ENCODE measurements at places on chromosomes 3 and 15.

- no peak for DNase-seq
These were observed 101.9 kb upstream of the SLCO3A1 start for GRCh38 chr15:91751611-91752010.

GRCh38 chr15:56699743-56700142 is 33.6 kb downstream of the ZNF280D start:
- no peak for DNase-seq

DNA sequence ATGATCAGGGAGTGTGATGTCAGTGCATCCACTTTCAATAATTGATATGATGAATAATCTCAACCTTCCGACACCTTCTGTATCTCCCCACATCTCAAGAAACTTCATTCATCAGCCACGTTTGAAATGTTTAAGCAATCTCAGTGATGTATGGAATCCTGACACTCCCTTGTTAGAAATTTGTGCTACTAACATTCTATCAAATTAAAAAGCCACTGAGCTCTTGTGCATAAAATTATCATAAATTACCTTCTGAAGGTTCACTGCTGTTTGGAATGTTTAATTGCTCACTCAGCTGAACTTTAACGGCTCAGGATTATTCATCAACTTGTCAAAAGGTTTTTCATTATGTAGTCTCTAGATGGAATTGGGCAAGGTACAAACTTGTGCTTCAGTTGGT is 108.4 kb upstream of the DPH6 start:
- no peak for DNase-seq

DNA sequence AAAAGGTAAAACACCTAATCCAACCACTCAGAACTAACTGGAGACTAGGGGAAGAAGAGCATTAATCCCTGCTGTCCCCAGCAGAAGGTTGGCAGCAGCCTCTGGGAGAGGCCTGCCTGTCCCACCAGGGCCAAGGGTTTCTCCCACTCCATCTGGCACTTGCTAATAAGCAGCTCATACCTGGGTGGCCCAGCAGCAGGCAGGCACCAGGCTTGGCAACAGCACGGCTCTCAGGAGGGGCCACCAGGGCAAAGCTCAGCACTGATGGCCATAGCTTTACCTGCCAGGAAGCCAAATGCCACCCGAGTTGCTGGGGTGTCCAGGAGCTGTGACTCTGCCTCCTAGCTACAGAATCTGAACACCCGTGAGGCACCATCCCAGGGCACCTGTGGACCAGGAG is 58.3 kb downstream of the BOC start:
- DNase-seq = no peak

DNA sequence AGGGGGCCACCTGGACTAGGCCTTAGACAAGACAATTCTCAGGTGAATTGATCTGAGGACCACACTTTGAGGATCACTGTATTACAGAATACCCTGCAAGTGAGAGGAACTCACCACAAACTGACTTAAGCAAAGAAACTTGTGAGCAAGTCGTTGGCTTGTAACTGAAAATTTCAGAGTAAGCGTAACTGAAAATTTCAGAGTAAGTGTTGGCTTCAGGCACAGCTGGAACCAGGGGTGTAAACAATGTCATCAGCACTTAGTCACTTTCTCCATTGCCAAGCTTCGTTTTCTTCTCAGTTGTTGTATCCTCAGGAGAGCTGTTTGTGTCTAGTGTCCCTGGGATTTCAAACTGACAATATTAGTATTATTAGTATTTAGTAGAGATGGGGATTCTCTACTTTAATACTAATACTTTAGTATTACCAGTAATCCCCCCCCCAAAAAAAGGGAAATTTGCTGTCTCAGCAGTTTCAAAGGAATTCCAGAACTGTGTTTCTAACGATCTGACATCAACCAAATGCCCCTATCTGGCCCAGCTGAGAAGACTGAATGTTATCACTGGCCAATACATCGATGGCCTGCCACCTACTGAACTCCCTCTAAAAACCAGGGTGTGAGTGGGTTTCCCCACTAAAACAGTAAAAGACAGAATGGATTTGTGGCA is 474.4 kb downstream of the NTRK3 start:
- no peak for DNase-seq

- DNase-seq = no peak
These were observed 124.6 kb downstream of the TGFBR2 start for GRCh38 chr3:30730967-30731366.

GRCh38 chr3:2041931-2042330 is 56.7 kb upstream of the CNTN4 start:
- DNase-seq = no peak

- no peak for DNase-seq
These were observed 8.3 kb downstream of the ZNF710 start for GRCh38 chr15:90009301-90010022.

GRCh38 chr15:48528921-48529320 is 116.6 kb downstream of the FBN1 start:
- no peak for DNase-seq

DNA sequence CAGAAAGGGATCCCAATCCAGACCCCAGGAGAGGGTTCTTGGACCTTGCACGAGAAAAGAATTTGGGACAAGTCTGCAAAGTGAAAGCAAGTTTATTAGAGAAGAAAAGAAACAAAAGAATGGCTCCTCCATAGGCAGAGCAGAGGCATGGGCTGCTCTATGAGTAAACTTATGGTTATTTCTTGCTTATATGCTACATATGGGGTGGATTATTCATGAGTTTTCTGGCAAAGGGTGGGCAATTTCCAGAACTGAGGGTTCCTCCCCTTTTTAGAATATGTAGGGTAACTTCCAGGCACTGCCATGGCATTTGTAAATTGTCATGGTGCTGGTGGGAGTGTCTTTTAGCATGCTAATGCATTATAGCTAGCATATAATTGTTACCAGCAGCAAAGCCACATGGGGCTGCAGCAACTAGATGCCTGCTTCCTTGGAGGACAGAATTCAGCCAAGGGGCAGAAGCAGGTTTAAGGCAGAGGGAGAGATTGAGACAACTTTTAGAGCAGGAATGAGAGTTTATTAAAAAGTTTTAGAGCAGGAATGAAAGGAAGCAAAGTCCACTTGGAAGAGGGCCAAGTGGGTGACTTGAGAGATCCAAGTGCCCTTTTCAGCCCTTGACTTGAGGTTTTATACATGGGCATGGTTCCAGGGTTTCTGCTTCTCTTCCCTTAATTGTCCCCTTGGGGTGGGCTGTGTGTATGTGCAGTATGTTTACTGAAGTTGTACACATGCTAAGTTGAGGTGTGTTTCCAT is 41.3 kb downstream of the METTL6 start:
- no peak for DNase-seq

DNA sequence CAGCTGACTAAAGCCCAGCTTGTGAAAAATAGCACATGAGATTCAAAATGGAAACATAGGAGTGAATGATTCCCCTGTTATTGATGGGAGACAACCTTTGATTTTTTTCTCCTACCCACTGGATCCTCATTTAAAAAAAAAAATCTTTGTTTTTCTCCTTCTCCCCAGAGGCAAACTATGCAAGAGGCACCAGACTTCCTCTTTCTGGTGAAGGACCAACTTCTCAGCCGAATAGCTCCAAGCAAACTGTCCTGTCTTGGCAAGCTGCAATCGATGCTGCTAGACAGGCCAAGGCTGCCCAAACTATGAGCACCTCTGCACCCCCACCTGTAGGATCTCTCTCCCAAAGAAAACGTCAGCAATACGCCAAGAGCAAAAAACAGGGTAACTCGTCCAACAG is 2.6 kb downstream of the CACNA1D start:
- DNase-seq = no peak

- DNase-seq = no peak
These were observed 31.3 kb downstream of the SMAD3 start for GRCh38 chr15:67096546-67097294.

GRCh38 chr3:119300991-119301391 is 6.8 kb downstream of the ARHGAP31 start:
- DNase-seq = no peak

- no peak for DNase-seq
These were observed 668.8 kb upstream of the ADAMTS9 start for GRCh38 chr3:65356331-65357248.

DNA sequence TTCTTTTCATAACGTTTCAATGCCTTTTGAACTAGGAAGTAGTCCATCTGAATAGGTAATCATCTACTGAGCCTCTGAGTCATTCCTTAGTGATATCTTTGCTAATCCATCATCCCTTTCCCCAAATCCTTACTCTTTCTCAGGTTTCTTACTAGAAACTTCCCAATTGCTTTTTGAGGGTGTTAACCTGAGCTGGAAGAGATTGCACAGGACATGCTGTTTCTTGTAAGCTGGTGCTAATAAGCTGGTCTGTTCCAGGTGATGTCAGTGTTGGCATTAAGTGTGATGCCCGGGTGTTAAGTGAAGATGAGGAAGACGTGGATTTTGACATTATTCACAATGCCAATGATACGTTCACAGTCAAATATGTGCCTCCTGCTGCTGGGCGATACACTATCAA is 101.0 kb downstream of the DNASE1L3 start:
- no peak for DNase-seq

- no peak for DNase-seq
These were observed 27.6 kb upstream of the ZFAND6 start for GRCh38 chr15:80031841-80032240.

DNA sequence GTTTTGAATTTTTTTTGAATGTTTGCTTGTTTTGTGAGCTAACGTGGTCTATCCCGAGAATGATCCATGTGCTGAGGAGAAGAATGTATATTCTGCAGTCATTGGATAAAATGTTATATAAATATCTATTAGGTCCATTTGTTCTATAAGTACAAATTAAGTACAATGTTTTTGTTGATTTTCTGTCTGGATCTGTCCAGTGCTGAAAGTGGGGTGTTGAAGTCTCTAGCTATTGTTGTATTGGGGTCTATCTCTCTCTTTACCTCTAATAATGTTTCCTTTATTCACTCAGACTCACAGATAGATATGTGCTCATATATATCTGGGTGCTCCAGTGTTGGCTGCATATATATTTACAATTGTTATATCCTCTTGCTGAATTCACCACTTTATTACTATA is 144.8 kb upstream of the SETMAR start:
- no peak for DNase-seq

GRCh38 chr3:14481646-14482036 is 58.5 kb downstream of the GRIP2 start:
- no peak for DNase-seq

DNA sequence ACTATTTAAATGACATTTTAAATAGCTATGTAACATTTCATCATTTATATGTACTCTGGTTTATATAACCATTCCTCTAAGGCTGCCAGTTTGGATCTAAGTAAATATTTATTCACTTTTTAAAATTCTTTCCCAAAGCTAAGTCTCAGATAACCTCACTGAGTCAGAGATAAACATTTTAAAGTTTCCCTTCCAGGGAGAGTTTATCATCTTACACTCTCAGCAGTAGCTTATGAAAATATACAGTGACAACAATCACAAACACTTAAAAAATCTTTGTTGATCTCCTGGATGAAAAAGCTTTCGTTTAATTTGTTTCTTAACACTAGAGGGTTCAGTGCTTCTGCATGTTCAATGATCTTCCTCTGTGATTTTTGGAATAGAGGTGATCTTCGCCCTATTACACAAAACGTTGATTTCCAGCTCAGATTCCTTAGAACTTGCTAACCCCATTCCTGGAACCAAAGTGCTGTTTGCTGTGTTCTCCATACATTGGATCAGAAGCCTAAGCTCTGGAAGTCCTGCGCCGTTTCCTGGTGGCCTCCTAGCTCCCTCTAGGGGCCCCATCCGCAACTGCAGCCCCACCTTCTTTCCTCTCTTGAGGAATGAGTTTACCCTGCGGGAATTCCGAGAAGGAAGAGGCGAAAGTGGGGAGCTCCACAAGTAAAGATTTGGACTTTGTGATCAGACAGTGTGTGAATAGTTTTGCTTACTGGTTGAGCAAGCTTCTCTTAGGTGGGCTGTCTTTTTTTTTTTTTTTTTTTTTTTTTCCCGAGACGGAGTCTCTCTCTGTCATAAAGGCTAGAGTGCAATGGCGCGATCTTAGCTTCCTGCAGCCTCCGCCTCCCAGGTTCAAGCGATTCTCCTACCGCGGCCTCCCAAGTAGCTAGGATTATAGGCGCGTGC is 29.3 kb upstream of the SACM1L start:
- no peak for DNase-seq

GRCh38 chr3:160601288-160601687 is 35.9 kb upstream of the KPNA4 start:
- DNase-seq = no peak

- DNase-seq = no peak
These were observed 36.5 kb upstream of the CPB1 start for GRCh38 chr3:148790851-148791735.

- no peak for DNase-seq
These were observed 10.3 kb downstream of the MYL3 start for GRCh38 chr3:46852839-46853355.

DNA sequence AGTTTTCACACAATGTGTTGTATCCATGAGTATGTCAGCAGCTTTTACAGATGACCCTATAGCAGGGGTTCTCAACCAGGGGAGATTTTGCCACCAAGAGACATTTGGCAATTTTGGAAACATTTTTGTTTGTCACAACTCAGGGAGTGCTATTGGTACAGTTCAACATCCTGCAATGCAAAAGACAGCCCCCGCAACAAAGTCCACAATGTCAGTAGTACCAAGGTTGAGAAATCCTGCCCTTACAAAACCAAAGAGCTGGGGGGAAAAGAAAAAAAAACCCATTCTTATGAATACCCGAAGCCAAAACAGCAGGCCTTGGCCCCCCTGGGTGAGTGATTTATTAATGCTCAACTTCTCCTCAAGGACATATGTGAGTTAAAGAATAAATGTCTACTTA is 99.1 kb downstream of the LARS2 start:
- DNase-seq = no peak

DNA sequence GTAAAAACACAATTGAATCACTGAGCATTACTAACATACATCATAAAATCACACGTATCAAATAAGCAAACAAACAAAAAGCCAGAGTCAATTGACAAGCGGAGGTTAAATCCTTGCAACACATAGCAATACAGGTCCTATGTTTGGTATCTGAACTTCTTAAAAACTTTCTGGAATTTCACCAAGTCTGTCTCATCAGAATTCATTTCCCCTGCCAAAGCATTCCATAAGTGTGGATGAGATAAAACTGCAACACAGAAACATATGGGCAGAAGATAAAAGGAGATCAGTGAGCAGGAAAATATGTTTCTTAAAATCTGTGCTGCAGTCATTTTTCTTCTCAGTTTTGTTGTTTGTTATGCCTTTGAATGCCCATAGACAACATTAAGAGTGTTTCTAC is 1155.5 kb downstream of the TBL1XR1 start:
- no peak for DNase-seq

GRCh38 chr15:67835297-67836133 is 4.3 kb downstream of the RNU6-1 start:
- DNase-seq = no peak

DNA sequence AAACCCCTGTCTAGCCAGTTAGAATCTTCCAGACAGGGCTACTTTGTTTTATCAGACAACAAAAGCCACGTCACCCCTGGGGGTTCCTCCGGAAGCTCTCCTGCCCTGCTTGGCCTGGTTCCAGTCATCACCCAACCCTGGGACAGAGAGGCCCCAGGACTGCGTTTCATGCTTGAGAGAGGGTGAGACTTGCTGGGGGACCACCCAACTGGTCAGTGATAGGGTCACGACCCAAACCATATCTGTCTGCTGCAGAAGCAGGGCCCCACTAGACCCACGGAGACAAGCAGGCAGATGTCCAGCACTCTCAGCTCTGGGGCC is 1.2 kb downstream of the NT5DC2 start:
- DNase-seq = no peak

- no peak for DNase-seq
These were observed 12.9 kb upstream of the FAM3D start for GRCh38 chr3:58679446-58679845.
